ENCODE measurements at places on chromosomes 13 and 19. TPM values are rescaled to one million over a fixed set of nuclear protein-coding genes. Genes with fewer than 3 reads are reported as not detected.

Gene RGL3
- total RNA-seq, result 18.4 TPM

- H3K27me3 ChIP-seq, result no peaks in the 10 kb centered on the region
- DNase-seq, result no peak
- H3K4me3 ChIP-seq, result no peak overlapping the region
- H3K4me1 ChIP-seq, result no peaks in the 10 kb centered on the region
- H3K27ac ChIP-seq, result no peak overlapping the region
Observed at GRCh38 chr13:93818345-93818744, 591.7 kb downstream of the GPC6 start.

DNA sequence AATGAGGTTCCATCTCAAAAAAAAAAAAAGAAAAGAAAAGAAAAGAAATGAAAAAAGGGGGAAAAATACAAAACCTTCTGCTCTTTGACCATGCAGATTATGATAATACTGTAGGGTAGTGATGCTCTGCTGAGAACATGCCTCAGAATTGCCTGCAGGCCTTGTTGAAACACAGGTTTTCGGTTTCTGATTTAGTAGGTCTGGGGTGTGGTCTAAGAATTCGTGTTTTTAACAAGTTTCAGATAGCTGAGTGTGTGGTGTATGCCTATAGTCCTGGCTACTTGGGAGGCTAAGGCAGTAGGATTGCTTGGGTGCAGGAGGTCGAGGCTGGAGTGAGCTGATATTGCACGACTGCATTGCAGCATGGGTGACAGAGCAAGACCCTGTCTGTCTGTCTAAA lies 14.9 kb upstream of the CYP2B6 start:
- DNase-seq, result no peak
- no peaks in the 10 kb centered on the region for H3K4me1 ChIP-seq
- no peaks in the 10 kb centered on the region for H3K36me3 ChIP-seq
- no peak overlapping the region for H3K4me3 ChIP-seq
- no peaks in the 10 kb centered on the region for H3K27me3 ChIP-seq

DNA sequence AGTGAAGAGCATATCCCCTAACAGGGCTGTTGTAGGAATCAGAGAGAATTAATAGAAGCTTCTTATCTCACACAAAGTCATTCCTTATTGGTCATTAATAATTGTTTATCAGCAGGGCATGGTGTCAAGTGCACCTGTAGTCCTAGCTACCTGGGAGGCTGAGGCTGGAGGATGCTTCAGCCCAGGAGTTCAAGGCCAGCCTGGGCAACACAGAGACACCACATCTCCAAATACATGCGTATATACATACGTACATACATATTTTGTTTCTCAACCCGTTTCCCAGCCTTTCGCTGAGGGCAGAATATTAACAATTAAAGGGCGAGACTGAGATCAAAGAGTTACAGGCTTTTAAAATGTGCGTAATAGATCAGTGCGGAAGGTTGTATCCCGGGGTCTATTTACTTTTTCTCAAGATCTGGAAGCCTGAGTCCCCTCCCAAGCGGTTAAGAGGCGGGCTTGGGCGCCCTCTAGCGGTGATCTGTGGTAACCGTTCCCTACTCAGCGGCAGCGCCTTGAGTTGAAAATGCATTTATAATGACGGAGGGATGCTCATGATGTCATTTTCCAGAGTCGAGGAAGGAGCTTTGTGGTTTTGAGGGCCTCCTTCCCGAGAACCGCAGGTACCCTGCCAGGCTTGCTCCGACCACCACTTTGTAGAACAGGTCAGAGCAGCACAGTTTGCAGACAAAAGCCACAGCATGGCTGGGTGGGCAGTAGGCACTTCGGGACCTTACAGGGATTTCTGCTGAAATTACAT lies 169.6 kb upstream of the GPR12 start:
- no peak overlapping the region for H3K4me3 ChIP-seq
- H3K36me3 ChIP-seq, result no peaks in the 10 kb centered on the region
- H3K4me1 ChIP-seq, result no peaks in the 10 kb centered on the region
- no peak overlapping the region for H3K27ac ChIP-seq
- no peaks in the 10 kb centered on the region for H3K27me3 ChIP-seq
- DNase-seq, result no peak
